ENCODE measurements at places on chromosomes 11 and 22.

DNA sequence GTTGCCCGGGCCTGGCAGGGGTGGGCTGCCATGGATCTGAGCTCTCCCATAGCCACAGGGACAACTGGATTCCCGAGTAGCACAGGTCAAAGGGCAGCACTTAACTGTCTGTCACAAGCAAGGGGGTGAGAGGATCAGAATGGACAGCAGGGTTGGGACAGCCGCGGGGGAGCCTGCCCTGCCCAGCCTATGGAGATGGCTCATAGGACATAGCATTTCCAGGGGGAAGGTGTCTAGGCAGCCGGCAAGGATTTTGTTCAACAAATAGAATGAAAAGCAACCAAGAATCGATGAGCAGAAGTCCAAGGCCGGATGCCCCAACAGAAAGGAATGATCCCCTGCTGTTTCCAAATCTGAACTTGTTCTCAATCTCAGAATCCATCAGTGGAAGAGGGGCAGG, 92.9 kb downstream of the RPS6KA4 start:
- DNase-seq: no peak

- peak; percentile 95 for DNase-seq
These were observed 14.0 kb downstream of the SSH3 start for GRCh38 chr11:67317205-67317887.

GRCh38 chr22:41273128-41273527, 12.9 kb downstream of the RANGAP1 start:
- DNase-seq: no peak

DNA sequence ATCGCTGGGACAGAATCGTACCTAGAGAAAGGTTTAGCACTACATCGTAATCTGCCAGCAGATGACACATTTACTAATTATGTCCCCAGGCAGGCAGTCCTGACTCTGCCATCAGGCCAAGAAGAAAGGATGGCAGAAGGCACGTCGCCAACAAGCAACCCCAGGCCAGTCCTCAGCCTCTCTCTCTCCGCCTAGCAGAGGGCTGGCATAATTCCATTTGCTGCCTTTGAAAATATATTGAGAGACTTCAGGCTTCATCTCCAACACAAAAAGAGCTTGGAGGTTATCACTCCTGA, 1517.0 kb downstream of the TBC1D22A start:
- no peak for DNase-seq

GRCh38 chr11:35313760-35314153, 105.6 kb downstream of the SLC1A2 start:
- DNase-seq: no peak

DNA sequence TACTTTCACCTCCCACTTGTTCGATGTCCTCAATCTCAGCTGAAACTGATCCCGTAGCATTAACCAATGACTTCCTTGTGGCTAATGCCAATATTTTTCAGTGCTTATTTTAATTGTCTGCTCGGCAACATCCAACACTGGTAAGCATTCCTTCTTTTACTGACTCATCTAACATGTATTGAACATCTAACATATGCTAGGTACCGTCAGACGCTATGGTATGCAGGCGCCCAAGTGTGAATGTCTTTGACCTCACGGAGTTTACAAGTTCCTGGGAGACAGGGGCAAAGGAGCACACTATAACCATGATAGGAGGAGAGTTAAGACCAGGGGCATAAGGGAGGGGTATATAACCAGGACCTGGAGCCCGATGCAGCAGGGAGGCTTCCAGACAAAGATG, 1.7 kb downstream of the BRMS1 start:
- no peak for DNase-seq

- DNase-seq: no peak
These were observed 39.8 kb downstream of the RTN4R start for GRCh38 chr22:20228055-20228938.

DNA sequence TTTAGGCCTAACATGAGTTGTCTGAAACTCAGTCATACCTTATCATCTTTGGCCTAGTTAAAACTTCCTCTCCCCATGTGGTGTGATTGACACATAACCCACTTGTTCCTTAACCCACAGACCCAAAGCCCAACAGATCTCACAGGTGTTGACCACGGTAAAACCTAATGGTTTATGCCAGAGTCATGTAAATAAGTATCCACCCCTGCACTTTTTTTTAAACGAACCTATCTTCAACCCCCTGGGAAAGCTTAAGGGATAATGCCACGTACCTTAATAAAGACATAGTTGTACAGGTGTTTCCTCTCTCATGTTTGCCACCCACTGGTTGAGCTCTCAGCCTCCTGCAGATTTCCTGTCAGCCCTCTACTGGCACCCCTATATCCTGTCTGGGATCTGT, 709.3 kb upstream of the CCDC179 start:
- peak; percentile 36 for DNase-seq

Measured in NCI-H526 treated with DMSO at 0.1 percent for 48 hours (cell line).